ENCODE measurements at places on chromosomes 3 and 15.

DNA sequence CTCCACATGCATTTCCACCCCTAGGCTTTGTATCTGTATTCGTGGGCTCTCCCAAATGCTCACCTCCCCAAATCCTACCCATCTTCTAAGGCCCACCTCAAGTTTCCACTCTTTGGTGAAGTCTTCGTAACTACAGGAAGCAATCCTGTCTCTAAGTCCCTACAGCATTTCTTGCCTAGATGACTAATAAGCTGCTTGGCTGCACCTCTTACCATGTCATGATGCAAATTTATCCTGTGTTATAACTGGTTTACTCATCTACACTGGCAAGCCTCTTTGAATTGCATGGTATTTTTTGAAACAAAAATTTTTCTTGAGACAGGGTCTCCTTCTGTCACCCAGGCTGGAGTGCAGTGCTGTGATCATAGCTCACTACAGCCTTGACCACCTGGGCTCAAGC, 73.3 kb downstream of the SETMAR start:
- DNase-seq, result no peak

- DNase-seq, result no peak
Measured at GRCh38 chr3:183159333-183159732, 3.2 kb downstream of the LAMP3 start.

GRCh38 chr15:77160562-77161478, 89.9 kb upstream of the TSPAN3 start:
- no peak for DNase-seq

- DNase-seq, result no peak
Measured at GRCh38 chr15:70087708-70088352, 9.9 kb downstream of the TLE3 start.

DNA sequence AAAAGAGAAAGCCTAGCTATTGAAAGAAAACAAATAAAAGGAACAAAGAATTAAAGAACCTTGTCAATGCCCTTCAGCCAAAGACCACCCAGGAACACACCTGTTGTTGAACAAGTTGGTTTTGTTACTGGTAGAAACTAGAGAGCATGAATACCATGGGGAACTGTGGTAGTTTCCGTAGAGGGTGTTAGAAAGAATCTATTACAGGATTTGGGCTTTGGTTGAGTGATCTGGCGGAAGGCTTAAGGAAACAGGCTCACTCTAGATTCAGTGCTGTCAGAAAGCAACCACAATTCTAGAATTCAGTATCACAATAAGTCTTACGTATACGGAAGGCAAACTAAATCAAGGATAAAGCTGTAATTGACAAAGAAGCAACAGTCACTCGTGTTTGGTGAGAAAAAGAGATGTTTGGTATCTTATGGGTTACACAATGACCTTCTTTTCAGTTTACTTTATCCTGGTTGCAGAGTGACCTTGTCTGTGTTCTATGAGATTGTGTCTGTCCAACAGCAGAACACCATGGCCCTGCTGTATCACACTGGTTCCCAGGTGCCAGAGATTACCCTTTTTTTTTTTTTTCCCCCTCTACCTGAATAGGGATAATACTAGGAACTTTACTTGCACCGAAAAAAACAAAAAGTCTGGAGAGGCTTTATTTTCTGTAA, 265.9 kb downstream of the SHQ1 start:
- no peak for DNase-seq

DNA sequence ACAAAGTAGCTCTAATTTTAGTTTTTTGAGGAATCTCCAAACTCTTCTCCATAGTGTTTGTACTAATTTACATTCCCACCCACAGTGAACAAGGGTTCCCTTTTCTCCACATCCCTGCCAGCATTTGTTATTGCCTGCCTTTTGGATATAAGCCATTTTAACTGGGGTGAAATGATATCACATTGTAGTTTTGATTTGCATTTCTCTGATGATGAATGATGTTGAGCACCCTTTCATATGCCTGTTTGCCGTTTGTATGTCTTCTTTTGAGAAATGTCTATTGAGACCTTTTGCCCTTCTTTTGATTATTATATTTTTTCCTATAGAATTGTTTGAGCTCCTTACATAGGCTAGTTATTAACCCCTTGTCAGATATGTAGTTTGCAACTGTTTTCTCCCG, 239.9 kb upstream of the TPM1 start:
- no peak for DNase-seq

- DNase-seq, result no peak
Measured at GRCh38 chr3:4899710-4900109, 79.5 kb upstream of the BHLHE40 start.

- DNase-seq, result no peak
Measured at GRCh38 chr3:65761446-65762234, 277.1 kb downstream of the MAGI1 start.

DNA sequence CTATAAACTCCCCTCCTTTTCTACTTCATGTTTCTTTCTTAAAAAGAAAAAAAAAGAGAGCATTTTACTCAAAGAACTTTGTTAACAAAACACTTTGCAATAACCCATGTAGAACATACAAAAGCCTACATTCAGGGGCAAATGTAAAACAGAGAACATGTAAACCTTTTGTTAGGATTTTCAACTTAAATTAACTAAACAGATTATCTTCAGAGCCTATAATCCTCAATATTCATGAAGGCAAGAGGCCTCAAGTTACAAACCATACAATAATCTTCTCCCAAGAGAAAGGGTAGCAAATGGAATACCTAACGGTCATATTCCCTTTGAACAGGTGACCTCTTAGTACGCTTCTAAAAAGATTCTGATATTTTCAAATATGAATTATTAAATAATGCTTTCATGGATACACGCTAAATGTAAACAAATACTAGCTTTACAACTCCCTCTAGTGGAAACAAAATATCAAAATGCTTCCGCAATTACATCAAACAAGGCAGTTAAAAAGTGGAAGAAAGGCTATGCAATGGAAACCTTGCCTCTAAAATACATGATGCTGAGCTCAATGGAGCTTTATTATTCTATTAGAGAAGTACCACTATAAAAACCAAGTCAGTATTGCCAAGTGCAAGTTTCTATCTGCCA, 9.9 kb downstream of the CEP152 start:
- DNase-seq, result no peak

GRCh38 chr3:11168881-11169805, 14.8 kb downstream of the HRH1 start:
- no peak for DNase-seq

DNA sequence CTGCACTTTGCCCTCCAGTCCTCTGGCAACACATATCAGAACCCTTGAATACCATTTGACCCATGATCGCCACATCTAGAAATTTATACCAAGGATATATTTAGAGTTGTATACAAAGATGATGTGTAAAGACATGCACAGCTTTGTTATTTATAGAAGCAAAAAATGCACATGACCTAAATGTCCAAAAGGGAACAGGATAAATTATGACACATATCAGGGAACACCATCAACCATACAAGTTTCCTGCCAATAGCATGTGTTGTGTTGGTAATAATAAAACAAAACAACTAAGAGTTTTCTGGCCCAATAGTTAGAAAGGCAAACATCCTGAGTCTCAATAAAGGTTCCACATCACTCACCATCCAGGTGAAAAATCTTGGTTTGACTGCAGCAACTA, 51.5 kb downstream of the AAGAB start:
- DNase-seq, result no peak

DNA sequence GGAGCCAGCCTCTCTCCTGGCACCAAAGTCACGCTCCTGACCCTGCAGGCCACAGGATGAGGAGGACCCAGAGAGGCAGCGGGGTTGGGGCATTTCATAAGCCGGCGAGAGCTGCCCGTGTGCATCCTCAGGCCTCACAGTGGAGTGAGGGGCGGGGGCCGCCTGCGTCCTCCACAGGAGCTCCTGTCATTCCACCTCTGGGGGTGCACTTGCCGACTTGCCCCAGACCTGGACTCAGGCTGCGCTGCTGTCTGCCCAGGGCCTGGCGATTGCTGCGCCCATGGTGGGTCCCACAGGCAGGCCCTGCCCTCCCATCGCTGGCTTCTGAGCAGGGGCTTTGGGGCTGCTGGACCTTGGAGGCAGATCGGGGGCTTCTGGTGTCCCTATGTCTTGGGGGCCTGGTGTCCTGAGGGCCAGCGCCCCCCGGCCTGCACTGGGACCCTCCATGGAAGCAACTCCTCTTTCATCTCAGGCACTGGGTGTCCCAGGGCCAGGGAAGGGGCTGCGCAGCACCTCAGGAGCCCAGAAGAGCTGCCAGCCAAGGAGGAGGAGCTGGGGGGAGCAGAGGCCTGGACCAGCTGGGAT, 184.0 kb downstream of the GOLGA6L6 start:
- no peak for DNase-seq

GRCh38 chr3:63364495-63364894, 86.4 kb downstream of the SYNPR start:
- no peak for DNase-seq

GRCh38 chr15:48652510-48653076, 7.1 kb upstream of the FBN1 start:
- DNase-seq, result no peak

DNA sequence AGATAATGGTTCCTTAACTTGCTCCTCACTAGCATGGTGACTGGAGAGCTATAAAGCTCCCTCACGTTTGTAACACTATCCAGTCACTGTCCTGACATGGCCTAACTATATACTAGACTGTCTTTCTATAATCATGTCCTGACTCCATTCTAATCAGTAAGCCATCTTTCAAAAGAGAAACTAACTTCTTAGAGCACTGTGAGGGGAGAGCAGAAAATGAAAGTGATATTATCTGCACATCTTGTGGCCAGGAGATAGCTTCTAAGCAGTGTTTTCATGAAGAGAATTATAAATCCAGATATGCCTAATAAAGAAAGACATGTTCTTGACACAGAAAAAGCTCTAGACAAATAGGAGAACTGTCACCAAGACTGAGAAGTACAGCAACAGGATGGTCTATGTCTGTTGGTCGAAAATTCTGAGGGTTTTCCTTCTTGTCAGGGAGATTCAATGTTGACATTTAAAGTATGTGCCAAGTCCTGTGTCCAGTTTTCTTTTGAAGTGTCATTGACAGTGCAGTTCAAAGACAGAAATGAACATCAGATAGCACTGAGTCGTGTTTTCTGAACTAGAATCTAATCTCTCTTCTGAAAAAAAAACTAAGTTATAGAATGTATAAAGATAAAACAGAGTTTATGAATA, 230.6 kb upstream of the PEX5L start:
- no peak for DNase-seq

DNA sequence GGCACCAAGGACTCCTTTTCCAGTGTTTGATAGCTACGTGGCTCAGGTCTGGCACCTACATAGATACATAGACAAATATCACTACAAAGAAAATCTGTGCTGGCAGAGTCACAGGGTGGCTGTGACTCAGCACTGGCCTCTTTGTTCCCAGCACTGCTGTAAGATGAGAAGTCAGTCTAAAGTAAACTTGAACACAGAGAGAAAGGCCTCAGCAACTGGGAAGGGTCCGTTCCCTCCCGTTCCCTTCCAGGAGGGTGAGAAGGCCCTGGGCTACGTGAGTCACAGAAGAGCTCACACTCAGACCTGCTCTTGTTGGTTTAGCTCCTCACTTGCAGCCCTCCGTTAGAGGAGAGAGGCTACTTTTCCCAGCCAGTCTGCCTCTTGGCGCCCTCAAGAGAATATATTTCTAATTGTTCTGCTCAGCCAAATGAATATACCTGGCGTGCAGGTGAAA, 23.1 kb downstream of the ANXA2 start:
- no peak for DNase-seq

All from stimulated activated CD4-positive, alpha-beta T cell treated with anti-CD3 and anti-CD28 coated beads, Interleukin-15, amount 100 ng/mL, for 1 hour (primary cell).